ENCODE measurements at places on chromosomes 5 and 9. TPM values are rescaled to one million over a fixed set of nuclear protein-coding genes. Genes with fewer than 3 reads are reported as not detected.
A peak's percentile ranks its signal among the peaks of the same experiment; 100 is the strongest.

GRCh38 chr9:89969156-89969675, 364.4 kb downstream of the GADD45G start:
- DNase-seq: no peak

GRCh38 chr5:144169904-144170275, 569 bp downstream of the YIPF5 start:
- DNase-seq: no peak

DNA sequence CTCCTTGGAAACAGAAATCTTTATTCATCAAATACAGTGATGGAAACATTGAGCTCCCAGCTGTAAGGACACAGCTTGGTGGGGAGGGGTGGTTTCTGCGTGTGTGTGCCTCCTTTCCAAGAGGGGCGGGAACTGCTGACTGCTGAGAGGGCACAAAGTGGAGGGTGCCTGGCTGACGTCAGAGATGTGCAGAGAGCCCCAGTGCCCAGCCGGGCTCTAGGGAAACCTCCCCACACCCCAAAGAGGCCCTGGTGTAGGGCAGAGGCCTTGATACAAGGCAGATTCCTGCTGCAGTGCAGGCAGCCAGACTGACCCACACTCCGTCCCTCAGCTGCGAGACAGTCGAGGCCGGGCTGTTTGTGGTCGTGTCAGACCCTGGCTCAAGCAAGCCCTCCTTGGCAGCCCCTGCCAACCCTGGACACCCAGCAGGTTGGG, 191.0 kb downstream of the CACNA1B start:
- DNase-seq: no peak

DNA sequence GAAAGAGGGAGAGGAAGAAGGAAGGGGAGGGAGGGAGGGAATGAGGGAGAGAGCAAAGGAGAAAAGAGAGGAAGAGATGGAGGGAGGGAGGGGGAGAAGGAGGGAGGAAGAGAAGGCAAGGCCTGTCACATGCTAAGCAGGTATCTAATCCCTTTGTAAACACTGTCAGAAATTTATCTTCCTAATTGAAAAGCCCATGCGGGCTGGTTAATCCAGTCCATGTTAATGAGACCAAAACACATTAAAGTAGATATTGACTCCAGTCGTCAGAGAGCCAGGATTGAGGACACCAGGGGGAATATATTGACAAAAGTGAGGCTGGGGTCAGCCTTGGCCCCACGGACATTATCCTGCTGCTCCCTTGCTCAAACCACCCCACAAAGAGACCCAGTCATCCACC, 37.4 kb upstream of the ALDH1B1 start:
- no peak for DNase-seq

DNA sequence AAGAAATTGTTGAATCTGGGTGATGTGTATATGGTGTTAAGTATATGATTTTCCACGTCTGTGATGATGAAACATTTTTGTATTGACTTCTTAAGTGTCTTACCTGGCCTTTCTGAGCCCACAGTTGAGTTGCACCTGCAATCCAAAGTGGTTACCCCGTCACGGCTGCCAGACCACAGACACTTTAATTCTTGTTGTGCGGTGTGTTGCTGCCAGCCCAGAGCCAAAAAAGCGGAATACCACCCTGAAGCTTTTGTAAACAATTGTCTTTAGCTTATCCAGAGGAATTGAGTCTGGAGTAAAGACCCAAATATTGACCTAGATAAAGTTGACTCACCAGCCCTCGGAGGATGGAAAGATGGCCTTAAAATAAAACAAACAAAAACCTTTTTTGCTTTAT, 35.1 kb downstream of the MTAP start:
- no peak for DNase-seq

GRCh38 chr5:34535944-34536623, 120.0 kb upstream of the RAI14 start:
- DNase-seq: no peak

DNA sequence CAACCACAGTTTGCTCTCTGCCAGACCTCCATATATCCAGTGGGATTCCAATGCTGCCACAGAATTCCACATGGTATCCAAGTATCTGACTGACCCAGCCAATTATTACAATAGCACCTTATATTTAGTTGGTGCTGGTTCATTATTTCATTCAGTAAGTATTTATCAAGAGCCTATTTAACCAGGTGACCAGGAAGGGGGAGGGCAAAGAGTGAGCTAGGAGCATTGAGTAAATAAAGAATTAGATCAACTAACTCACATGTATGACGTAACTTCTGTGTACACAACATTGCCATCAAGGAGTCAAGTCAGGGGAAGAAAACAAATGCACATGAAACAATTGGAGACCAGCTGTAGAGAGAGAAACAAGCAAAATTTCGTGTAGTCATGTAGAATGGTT, 207.1 kb upstream of the PAPPA start:
- DNase-seq: no peak

DNA sequence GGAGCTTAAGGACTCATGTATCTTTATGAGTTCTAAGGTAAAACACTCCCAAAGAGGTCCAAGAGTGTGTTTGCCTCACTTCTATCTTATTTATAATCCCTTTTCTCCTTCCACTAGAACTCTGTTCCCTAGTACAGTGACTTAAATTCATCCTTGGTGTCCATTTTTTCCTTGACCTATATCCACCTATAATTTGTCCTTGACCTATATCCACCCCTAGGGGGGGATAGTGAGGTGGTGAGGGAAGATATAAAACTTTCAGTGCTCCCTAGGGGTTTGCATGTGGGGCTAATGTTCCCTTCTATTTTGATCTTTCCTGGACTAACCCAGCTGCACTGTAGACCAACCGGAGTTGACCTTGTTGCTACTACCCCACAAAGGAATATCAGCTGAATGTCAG, 83.5 kb upstream of the GNAQ start:
- DNase-seq: no peak

- DNase-seq: no peak
These were observed 94.4 kb downstream of the ARHGAP26 start for GRCh38 chr5:142864290-142865260.

DNA sequence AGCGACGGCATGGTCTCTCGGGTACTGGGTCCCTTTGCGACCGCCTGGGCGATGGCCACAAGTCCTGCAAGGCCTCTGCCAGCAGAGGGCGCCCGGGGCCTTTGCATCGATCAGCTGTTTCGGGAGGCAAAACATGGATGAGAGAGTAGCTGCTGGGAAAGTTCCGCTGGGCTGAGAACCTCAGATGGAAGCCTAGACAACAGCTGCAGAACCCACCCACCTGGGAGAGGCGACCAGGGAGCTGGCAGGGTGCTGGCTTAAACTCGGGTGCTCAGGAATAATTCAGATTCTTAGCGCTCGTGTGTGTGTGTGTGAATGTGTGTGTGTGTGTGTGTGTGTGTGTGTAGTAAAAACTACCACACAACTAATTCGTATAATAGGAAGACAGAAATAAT, 50.0 kb downstream of the TRIM32 start:
- no peak for DNase-seq

DNA sequence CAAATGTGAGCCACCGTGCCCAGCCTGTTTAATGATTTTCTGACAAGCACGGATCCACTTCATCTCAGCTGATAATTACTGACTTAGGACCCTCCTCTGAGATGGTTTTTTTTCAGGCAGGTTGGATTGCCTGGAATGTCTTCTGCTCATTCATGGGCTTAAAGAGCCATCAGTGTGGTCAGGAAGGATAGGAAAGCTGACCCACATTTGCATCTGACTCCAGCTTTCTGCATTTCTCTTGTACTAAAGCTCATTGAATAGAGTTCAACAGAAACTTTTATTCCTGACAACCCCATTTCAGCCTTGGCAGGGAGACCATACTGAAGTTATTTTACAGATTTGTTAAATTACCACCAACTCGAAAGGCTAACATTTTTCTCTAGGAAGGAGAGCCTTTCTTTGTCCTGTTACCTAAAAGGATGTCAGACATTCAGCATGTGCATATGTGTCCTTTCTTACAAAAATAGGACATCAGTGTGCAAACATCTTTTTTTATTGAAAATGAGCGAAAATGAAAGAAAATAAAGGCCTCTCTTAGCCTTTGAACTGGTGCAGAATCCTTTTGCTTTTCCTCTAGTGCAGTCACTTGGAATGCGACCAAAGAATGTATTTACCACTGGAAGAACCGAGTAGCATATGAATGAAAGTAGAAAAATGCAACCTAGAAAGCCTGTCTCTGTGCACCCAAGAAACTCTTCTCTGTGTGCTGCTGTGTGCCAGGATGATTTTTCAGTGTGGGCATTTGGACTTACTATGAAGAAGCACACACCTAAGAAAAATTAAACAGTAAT, 26.6 kb downstream of the ADCY2 start:
- peak; percentile 45 for DNase-seq

DNA sequence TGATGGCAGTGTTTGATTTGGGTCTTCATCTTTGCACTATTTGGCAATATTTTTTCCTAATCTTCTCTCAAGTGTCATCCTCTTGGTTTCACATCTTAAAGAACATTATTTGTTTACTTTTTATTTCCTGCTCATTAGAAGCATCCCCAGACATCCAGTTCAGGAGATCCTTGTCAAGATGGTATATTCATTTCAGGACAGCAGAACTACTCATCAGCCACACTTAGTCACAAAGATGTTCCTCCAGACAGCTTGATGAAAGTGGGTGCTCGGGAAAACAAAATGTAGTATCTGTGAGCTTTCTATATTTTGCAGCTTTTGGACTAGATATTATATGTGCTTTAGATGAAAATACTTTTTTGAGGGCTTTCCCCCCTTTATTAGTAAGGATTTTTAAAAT, 72.1 kb upstream of the SREK1 start:
- DNase-seq: no peak

DNA sequence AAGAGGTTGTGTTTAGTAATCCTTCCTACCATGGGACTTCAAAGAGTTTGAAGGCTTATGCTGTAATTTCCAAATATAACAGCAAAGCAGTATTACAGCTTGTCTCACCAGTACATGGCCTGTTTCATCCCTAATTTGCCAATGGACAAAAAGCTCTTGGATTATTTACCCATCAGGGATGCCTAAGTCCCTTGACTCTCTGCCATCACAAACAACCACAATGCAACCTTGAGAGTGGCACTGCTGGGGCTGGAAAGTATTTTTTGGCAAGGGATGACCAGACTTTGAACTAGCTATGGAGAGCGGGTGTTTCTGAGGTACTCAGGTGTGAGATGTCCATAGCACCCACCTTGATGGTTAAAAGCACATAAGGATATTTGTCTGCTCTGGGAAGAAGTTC, 9.1 kb downstream of the MAMDC2 start:
- no peak for DNase-seq

DNA sequence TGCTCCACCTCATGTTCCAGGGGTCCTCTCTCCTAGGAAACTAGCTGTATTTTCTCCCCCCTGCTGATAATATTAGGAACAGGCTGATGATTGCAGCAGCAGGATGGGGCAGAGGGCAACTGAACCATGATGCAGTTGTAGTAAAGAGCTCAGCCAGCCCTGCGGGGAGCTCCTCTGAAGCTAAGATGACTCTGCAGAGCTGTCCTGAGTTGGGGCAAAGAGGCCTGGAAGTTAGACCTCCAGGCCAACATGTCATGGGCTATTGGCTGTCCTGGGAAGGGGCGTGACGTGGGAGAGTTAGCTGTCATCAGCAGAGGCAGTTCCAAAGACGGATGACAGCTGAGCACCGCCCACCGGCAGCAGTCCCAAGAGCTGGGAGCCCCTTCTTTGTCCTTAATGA, 6.6 kb upstream of the FBP1 start:
- no peak for DNase-seq

DNA sequence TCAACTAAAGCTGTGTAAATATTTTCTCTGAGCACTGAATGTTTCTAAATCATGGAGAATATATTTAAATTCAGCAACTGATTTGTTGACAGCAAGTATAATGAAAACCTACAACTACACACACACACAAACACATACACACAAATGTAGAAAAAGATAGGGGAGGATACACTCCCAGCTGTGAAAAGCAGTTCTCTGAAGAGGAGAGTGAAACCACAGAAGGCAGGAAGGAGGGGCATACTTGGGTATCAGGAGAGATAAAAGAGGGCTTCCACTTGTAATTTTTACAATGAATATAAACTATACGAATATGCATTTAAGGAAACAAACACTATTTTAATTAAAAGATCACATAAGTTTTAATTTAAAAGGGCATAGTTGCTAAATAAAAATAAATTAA, 227.8 kb upstream of the SLC24A2 start:
- no peak for DNase-seq

GRCh38 chr9:116269250-116269649, 115.7 kb downstream of the PAPPA start:
- no peak for DNase-seq

MEIKIN gene
- total RNA-seq: not detected

FYB1 gene
- 3.2 TPM for total RNA-seq

All from esophagus muscularis mucosa (tissue), 4 donors.